Activated T-cell treated with anti-CD3 and anti-CD28 coated beads, Interleukin-2, amount 50 U/mL, for 4 hours (primary cell): ENCODE measurements at places on chromosomes 1 and 21.
A peak's percentile ranks its signal among the peaks of the same experiment; 100 is the strongest.

GRCh38 chr1:78468521-78468920 lies 22.3 kb upstream of the PTGFR start:
- no peak for DNase-seq

DNA sequence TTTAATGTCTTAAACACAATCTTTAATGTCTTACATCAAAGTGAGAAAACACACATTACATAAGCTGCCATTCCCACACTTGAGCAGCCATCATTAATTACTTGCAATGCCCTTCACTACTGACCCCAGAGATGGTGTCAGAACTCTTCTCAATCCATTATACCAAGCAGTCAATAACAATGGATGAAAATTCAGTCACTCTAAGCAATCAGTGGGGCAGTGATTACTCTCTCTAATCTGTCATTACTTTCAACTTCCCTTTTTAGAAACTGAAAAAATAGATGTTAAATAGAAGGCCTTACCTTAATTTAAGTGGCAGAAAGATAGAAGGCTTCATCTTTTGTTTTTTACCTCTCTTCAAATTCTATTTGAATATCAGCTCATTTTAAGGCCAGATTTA lies 9.7 kb upstream of the FRRS1 start:
- no peak for DNase-seq

- peak; percentile 82 for DNase-seq
These were observed 52.0 kb downstream of the SLC9A1 start for GRCh38 chr1:27102707-27103468.

- DNase-seq = no peak
These were observed 15.6 kb upstream of the IL10 start for GRCh38 chr1:206787891-206788290.

DNA sequence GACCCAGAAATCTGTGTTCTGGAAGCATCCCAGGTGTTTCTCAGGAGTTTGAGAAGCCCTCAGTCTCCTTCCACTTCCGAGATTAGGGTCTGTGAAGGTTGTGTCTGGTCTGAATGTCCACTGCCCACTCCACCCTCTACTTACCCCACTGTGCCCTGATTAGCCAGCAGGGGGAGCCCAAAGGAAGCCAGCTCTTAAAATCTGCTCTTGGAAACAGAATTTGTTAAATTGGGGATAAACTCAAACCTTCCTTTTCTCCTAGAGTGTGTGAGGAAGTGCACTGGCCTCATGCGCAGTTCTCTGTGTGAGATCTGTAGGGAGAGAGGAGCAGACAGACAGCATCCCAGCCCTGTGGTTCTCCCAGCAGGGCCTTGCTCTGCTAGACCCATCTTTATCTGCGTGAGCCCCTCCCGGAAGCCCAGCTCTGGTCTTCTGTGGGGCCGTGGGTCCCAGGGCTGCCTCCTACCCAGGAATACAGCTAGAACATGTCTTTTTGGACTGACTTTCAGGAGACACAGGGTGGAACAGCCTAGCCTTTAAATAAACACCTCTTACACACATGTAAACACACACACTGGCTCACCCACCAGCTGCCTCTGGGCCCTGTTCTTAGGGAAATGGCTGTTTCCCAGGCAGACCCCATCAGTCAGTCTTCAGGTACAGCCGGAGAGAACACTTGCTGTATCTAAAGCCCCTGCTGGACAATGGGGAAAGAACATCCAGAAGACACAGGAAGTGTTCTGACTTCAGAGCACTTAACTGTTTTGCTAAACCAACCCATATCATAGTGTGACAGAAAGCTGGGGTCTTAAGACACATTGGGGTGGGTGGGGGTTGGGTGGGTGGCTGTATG lies 52.2 kb downstream of the SMYD2 start:
- peak; percentile 17 for DNase-seq

DNA sequence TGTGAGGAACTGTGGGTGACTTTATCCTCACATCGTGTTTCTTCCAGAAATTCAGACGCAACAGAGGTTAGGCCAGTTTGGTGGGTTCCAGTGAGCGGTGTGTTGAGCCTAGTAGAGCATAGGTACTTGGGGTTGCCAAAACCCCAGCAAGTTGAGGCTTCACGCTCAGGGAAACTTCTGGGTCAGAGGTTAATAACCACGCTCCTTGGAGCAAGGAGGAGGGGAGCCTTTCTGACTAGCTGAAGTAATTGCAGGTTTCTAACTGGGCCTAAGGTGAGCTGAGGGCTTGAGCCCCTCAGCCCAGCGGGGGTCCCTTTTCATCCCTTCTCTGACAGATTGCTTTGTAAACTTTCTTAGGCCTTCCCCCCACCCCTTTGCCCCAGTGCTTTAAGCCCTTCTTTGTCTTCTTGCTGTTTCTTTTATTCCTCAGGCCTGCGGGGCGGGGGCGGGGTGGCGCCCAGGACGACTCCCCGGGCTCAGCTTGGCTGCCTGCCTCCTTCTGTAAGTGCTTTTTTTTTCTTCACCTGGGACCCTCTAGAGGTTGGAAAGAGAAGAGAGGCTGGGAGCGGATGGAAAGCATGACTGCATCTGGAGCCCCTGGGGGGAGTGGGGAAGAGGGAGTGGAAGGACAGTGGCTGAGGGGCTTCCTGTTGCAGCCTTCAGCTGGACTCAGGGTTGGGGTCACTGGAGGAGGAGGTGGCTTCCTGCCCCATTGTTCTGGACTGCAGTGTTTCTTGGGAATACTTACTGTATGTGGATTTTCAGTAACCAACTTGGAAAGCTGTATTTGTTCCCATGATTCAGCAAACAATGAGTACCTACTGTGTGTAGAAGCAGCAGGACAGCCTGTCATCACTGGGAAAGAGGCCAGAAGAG lies 1.3 kb upstream of the ZNF436 start:
- no peak for DNase-seq

GRCh38 chr1:168054117-168054516 lies 82.6 kb downstream of the GPR161 start:
- no peak for DNase-seq

DNA sequence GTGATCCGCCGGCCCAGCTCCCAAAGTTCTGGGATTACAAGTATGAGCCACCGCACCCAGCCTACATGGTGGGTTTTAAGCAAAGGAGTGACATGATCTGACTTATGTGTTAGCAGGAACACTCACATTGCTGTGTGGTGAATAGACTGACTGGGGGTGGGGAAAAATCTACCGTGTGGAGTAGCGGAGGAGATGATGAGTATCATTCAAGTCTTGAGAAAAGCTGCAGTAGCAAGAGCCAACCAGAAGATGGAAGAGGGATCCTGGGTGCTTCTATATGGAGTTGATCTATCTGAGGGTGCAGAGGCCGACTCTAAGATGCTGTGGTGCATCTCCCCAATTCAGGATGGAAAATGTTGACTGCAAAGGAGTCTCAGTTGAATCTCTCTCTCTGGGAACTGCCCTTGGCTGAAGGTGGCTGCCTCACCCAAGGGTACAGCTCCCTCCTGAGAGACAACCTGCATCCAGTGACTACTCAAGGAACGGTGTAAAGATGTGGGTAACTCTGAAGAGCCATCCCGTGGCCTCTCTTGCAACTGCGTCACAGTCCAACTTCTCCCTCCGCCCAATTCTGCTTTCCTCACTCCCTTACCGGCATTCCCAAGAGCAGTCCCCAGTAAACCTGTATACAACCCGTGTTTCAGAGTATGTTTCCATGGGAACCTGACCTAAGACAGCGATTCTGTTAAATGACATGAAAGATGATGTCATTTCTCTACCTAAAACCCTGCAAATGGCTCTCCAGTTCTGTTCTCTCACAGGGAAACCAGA lies 7.4 kb upstream of the B3GALNT2 start:
- no peak for DNase-seq

DNA sequence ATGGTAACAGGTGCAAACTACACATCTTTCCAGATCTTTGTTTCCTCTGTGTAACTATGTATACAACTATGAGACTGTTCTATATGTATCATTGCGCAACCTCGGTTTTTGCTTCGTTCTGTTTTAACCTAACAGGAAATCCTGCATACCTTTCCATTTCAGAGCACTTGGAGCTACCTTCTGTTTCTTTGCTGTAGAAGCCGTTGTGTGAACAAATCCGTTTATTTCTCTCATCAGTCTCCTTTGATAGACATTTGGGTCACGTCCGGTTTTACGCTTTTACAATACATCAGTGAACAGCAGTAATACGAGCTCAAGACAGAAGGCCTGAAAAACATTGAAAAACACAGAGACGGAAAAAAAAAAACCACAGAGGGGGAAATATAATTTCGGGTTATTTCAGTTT lies 10.5 kb downstream of the ATP5IF1 start:
- DNase-seq = no peak

DNA sequence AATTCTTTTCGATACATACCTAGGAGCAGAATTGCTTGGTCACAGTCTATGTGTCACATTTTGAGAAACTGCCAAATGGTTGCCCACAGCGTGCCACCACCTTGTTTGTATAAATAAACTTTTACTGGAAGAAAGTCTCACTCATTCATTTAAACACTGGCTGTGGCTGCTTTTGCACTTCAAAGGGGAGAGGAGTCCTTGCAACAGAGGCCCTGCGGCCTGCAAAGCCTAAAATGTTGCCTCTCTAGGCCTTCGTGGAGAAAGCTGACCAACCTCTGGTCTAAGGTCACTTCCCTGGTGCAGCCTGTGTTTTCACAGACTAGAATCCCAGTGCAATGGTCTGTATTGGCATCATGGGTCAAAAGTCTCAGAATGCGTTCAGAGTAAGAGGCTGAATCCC lies 8.3 kb downstream of the RIPK4 start:
- DNase-seq = no peak

GRCh38 chr1:227777646-227778045 lies 37.8 kb upstream of the PRSS38 start:
- DNase-seq = no peak

DNA sequence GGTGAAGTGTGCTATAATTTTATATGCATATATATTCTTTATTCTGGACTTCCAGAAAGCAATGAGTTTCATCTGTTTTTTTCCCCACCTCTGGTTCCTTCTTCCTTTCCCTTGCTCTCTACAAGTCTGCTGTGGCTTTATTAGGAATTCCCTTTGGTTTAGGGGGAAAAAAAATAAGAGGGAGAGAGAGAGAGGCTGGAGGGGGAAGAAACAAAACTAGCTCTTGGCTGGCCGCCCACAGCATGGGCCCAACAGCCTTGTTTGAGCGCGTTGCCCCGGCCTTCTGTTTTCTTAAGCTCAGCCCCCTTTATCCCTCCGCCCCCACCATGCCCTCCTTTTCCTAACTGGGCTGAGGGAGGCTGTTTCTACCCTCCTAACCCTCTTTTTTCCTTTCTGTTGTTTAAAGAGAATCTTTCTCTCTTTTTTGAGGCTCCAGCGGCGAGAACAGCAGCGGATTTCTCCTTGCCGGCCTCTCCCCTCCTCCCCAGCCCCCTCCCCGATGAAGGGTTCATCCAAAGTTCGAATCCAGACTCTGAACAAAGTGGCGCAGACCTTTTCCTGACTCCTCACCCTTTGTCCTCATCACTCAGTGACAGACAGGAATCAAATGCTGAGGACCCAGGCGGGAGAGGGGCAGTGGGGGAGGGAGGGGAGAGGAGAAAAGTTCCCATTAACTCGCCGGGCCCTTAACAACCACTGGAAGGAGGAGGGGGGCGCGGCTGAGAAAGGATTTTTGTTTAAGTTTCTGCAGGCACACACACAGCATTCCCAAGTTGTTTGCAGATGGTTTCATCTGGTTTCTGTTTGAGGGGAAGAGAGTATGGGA lies 29.7 kb downstream of the PBX1 start:
- DNase-seq = no peak

DNA sequence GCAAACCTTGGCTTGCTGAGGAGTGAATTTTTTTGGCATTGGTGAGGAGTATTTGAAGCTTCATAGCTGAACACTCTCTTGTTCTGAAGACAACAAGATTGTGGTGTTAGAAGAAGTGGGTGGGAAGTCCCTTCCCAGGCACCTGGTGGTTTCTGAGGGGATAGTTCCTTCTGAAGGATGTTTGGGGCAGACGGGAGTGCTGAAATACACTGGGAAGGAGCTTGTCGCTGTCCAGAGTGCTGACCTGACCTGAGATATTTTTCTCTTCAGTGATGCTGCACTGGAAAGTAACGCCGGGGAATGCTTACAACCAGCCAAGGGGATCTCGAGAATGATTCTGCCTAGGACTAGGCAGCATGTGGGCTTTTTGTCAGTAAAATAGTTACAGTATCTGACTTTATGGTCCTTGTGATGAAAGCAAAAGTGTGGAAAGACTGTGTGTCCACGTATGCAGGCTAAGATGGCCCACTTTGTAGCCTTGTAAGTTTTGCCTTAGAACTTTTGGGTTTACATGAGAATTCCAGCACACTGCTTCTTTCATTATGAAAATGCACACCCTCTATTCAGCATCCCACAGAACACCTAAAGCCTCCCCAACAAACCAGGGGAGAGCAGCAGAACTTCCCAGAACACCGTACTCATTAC lies 33.1 kb upstream of the NFASC start:
- DNase-seq = no peak

DNA sequence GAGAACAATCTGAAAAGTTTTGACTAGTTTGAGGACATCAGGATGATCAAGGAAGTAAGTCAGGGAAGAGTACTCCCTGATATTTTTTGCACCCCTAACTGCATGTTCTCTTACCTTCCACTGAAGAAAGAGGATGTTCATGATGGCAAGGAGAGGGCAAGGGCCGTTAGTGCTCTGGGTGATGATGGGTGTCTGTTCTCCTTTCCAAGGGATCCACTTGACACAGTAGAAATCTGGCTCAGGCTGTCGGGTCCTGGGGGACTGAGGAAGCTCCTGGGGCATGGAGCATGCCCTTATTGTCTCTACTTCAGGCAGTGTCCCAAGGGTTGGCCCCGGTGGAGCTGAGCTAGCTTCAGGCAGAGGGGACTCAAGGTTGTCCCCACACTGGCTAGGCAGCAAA lies 4.7 kb downstream of the MINDY1 start:
- DNase-seq = no peak
